Activated T-cell treated with anti-CD3 and anti-CD28 coated beads, Interleukin-2, amount 50 U/mL, for 4 hours (primary cell): ENCODE measurements at places on chromosomes 13 and 19. TPM values are rescaled to one million over a fixed set of nuclear protein-coding genes. Genes with fewer than 3 reads are reported as not detected.

Gene SUGP1
- 61.3 TPM for total RNA-seq

Gene CYSLTR2
- total RNA-seq = 0.40 TPM

Gene ATP5F1D
- total RNA-seq = 434 TPM

Gene SMIM24
- not detected for total RNA-seq

Gene C19orf73
- total RNA-seq = 2.9 TPM

Gene WDR87
- total RNA-seq = not detected

GRCh38 chr13:110517505-110518225, 43.9 kb downstream of the RAB20 start:
- DNase-seq = no peak

DNA sequence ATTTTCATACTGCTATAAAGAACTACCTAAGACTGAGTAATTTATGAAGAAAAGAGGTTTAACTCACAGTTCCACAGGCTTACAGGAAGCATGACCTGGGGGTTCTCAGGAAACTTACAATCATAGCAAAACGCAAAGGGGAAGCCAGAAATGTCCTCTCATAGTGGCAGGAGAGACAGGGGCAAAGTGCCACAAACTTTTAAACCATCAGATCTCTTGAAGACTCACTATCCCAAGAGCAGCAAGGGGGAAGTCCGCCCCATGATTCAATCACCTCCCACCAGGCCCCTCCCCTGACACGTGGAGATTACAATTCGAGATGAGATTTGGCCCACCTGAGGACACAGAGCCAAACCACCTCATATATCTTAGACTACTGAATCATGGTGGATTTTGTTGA, 198.7 kb downstream of the KCTD12 start:
- no peak for DNase-seq

- no peak for DNase-seq
Measured at GRCh38 chr19:33285441-33285927, 16.9 kb downstream of the CEBPA start.

GRCh38 chr19:912181-913079, 589 bp downstream of the R3HDM4 start:
- DNase-seq = peak; percentile 36

DNA sequence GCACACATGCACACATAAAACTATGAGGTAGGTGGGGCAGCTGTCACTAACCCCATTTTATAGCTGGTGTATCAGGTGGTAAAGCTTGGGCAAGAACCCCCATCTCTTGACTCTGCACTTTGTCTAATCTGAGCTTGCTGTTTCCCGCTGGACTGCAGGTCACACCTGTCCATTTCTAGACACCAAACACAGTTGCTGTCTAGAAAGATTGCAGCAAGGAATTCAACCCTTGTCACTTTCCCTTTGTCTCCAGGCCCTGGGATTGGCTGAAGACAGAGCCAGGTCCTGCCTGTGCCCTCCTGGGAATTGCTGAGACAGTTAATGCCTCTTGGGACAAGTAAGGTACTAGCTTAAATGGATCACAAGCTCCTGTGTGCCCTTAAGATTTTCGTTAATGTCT, 83.8 kb downstream of the RNASEH2B start:
- DNase-seq = no peak

DNA sequence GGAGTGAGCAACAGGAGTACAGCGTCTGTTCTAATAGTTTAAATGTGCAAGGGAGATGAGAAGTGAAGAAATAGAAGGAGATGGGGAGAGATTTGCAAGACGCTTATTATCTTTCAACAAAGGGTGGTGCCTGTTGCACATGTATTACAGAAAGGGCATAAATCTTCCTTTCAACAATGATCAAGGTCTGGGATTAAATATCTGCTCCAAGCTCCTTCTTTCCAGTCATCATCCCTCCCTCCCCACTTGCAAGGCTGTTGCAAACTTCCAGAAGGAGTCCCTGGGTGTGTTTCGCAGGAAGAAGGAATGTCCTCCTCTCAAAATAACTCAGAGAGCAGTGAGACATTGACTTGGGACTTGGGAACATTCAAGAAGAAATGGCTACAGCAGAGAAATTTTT, 63.5 kb upstream of the MYCBP2 start:
- DNase-seq = no peak

- DNase-seq = no peak
Measured at GRCh38 chr13:39452417-39452816, 150.6 kb downstream of the LHFPL6 start.

DNA sequence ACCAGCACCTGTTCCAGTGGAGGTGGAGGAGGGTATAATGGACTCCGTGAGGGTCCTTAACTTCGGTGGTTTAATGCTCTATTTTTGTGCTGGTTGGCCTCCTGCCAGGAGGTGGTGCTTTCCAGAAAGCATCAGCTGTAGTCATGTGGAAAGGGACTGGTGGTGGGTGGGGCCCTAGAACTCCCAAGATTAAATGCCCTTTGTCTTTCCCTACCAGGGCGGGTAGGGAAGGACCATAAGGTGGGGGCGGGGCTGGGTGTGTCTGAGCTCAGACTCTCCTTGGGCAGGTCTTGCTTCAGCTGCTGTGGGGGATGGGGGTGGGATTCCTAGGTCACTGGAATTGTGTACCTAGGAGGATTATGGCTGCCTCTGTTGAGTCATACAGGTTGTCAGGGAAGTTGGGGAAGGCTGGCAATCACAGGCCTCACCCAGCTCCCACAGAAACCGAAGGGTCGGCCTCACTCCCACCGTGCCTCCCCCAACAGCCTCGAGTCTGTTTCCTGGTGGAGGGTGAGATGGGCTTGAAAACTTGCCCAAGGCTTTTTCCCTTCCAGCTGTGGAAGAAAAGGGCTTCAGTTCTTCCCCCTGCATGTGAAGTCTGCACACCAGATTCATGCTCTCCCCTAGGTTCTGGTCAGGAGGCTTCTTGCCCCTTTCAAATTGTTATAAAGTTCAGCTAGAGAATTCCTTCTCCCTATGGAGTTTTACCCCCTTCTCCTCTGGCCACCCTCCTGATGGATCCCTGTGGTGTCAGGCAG, 60.3 kb upstream of the CLDN10 start:
- DNase-seq = no peak

DNA sequence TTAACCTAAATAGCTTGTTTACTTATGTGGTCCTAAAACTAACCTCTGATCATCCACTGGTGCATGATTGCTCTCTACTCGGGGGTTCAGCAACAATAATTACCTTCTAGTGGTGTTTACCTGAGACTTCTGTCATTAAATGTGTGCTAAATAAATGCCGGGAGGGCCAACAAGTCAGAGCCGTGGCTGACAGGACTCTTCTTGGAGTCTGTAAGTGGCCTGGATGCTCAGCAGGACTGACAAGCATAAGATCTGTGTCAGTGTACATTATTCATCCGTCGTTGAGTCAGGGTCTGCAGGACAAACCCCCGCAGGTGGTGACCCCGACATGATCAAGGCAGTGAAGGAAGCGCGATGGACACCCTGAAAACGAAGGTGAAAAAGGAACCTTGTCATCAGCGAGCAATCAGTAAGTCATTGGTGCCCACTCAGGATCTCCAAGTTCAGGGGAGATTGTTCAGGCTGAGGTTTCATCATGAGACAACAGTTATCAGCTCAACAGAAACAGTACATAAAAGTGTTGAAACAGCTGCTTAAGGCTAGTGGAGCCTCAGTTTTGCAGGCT, 1466.9 kb downstream of the UQCRFS1 start:
- DNase-seq = no peak

- no peak for DNase-seq
Measured at GRCh38 chr13:114087430-114087829, 45.0 kb downstream of the RASA3 start.

GRCh38 chr13:105365831-105366230, 1169.6 kb downstream of the EFNB2 start:
- no peak for DNase-seq

DNA sequence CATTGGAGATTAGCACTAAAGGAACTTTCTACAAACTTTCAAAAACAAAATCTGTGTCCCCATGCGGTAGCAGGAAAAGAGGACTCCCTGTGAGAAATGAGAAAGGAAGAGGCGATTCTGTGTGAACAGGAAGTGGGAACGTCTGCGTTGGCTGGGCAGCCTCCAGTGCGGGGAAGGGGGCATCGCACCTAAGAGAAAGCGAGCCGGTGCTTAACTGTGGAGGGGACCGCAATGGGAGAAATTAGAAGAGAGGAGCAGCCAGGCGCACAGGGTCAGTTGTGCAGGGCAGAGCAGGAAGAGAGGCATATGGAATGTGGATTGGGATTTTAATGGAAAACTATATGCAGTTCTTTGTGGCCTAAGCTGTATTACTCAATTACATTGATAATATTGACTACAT, 77.4 kb upstream of the DOCK9 start:
- no peak for DNase-seq

DNA sequence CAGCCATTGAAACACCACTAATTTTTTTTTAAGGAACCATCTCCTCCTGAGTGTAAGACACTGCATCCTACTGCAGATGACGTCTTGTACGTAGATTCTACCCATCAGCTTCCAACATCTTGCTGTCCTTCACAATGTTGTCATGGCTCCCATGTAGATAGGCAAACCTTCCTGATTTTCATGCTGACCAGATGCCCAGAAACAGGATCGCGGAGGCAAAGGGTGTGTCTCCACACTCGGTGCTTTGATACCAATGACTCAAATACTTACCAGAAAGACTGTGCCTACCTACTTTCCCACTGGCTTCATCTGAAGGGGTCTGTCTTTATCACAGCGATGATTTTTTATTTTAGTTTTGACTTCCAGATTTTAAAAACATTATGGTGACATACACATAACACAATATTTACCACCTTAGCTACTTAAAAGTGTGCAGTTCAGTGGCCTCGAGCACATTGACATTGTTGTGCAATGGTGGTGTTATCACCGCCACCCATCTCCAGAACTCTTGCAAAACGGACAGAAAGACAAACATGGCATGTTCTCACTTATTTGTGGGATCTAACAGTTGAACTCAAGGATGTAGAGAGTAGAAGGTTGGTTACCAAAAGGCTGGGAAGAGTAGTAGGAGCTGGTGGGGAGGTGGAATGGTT, 94.0 kb upstream of the PEG3 start:
- no peak for DNase-seq

GRCh38 chr19:3024509-3024869, 4.6 kb downstream of the TLE2 start:
- no peak for DNase-seq

- no peak for DNase-seq
Measured at GRCh38 chr13:46320406-46320805, 66.6 kb downstream of the RUBCNL start.

DNA sequence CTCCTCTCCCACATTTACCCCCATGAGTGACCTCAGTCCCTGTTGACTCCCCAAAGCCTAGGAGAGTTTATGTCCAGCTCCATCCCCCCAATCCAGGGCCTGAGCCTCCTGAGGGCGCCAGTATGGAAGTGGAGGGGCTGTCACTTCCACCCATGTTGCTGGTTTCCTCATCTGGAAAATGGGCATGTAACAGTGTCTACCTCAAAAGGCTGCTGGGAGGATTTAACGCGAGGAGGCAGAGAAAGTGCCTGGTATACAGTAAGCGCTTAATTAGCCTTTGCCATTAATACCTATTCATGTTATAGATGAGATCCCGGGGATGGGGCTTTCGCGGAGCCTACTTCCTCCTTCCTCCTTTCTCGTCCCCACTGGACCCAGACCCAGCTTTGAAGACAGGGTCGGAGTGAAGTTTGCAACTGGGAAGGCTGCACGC, 476 bp downstream of the TYK2 start:
- DNase-seq = no peak

DNA sequence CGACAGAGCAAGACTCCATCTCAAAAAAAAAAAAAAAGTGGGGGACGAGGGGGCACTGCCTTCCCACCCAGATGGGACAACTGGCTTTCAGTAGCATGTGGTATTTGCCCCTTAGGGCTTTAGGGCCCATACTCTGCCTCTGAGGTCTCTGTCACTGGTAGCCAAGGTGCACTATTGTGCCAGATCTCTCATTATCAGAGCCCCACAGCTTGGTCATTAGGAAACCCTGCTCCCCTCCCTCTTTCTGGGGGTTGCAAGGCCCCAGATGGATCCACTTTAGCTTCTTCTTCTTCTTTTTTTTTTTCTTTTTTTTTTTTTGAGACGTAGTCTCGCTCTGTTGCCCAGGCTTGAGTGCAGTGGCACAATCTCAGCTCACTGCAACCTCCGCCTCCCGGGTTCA, 11.2 kb upstream of the ZNF358 start:
- no peak for DNase-seq

- no peak for DNase-seq
Measured at GRCh38 chr19:51295382-51296126, 15.9 kb upstream of the IGLON5 start.

GRCh38 chr19:47560999-47561398, 11.9 kb downstream of the ZNF541 start:
- no peak for DNase-seq

DNA sequence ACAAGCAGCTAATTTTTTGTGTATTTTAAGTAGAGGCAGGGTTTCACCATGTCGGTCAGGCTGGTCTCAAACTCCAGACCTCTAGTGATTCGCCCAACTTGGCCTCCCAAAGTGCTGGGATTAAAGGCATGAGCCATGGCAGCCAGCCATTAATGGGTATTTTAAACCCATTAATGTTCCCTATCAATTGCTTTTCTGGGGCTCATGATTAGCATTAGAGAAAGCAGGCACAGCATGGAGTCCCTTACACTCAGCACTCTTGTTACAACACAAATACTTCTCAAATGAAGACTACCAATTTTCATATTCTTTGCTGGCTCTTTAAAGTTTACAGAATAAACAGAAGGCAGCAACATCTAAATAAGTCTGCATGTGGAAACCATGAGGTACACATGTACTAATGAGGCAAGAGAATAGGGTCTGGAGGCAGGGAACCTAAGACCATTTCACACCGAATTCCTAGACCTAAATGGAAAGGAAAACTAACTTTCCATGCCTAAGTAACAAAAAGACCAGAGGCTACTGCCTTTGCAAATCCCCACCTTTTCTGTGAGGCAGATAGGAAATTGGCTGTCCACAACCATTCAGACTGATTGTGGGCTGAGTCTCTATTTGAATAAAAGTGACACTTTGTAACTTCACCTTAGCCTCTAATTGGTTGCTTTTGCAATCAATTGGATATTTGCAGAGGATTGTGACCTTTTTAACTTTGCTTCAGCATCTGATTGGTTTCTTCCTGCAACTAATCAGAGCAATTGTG, 21.2 kb downstream of the ZNF675 start:
- no peak for DNase-seq

DNA sequence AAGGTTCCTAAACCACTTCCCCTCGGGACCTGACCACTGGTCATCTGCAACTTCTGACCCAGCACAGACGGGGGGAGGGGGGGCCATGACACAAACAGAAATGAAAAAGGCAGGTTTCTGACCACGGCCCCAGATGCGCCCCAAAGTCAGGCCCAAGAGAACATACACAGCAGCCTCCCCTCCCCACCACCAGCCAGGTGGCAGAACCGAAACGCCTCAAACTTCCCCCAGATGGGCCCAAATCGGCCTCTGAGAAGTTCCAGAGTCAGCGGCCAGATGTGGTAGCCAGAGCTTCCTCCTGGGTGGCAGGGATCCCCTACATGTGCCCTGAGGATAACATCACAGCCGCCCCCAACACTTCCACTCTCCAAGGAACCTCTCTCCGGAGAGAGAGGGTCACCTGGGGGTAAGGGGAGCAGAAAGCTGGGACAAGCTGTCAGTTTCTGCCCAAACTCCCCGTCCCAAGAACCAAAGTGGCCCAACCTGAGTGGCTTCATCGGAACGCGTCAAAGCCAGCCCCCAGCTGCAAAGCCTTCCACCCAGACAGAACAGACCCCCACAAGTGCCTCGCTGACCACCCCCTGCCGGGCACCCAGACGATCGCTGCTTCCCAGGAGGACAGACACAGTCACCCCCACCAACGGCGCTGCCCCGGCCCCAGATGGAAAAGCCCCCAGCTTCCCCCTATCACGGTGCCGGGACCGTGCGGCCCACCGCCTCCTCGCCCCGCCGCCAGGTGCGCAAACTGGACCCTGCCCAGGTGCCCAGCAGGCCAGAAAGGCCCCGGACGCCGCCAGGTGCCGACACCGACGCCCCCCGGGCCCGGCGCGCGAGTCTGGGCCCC, 800 bp downstream of the ELL start:
- no peak for DNase-seq
